ENCODE measurements at places on chromosomes 2 and 18. TPM values are rescaled to one million over a fixed set of nuclear protein-coding genes. Genes with fewer than 3 reads are reported as not detected.
A peak's percentile ranks its signal among the peaks of the same experiment; 100 is the strongest.

DNA sequence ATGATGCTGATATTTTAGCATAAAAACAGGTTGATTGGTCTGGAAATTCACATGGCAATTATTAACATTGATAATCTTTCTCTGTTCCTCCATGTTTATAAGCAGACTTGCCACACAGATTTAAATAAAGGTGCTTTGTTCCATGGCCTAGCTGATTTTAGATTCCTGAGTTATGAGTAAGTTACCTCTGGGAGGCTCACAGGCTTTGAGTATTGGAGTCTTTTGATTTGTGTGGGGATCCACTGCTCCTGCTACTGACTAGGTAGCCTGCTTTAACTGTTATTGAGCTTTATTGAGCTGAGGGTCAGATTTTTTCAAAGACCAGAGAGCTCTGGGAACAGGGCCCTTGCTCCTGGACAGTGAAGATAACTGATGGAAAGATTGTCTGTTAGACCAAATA is 166.1 kb downstream of the ANKRD30B start:
- H3K36me3 ChIP-seq, result no peaks in the 10 kb centered on the region
- no peak for DNase-seq
- no peak overlapping the region for H3K27ac ChIP-seq
- no peaks in the 10 kb centered on the region for H3K27me3 ChIP-seq
- H3K4me1 ChIP-seq, result no peaks in the 10 kb centered on the region

DNA sequence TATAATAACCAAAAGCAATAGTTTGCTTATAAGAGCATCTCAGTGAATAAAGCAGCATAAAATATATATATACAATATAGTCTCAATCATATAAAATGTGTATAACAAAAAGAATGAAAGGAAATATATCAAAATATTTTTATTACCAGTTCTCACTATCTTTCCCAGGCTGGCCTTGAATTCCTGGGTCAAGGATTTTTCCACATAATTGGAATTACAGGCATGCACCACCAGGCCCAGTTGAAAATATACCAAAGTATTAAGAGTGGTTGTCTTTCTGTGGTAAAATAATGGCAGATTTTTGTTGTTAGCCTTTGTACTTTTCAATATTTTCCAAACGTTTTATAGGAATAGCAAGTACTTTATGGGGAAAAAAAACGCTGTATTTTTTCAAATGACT is 8.6 kb upstream of the TLK1 start:
- DNase-seq, result no peak
- H3K27ac ChIP-seq, result no peak overlapping the region
- no peaks in the 10 kb centered on the region for H3K27me3 ChIP-seq
- no peak overlapping the region for H3K4me3 ChIP-seq

GRCh38 chr2:102050854-102051391 is 59.2 kb downstream of the IL1R2 start:
- H3K4me3 ChIP-seq, result no peak overlapping the region
- no peaks in the 10 kb centered on the region for H3K36me3 ChIP-seq
- no peak overlapping the region for H3K27ac ChIP-seq
- no peaks in the 10 kb centered on the region for H3K4me1 ChIP-seq

DNA sequence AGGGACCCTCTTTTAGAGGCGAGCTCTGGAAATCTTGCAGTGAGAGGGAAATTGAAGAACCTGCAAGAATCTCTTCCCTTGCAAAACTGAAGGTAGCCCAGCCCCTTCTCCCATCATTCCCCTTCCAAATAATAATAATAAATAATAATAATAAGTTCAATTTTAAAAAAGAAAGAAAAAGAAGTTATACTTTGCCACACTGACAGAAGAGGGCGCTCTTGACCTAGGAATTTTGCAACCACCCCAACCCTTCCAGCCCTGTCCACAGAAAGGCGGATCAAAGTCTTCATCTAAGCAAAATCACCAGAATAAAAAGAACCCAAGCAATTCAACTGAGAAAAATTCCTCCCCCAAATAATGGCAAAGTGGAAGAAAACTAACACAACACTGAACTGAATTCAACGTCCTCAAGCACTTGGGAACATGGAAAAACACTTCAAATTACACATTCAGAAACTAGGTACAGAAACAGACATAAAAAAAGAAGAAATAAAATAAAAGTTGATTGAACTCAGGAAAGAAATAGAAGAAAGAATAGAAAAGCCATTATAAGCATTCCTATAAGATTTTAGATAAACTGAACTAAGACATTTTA is 98.9 kb upstream of the GLS start:
- no peaks in the 10 kb centered on the region for H3K4me1 ChIP-seq
- H3K27me3 ChIP-seq, result peaks cover 4% of the 10 kb centered on the region
- DNase-seq, result no peak
- no peak overlapping the region for H3K4me3 ChIP-seq
- no peaks in the 10 kb centered on the region for H3K36me3 ChIP-seq

- H3K36me3 ChIP-seq, result no peaks in the 10 kb centered on the region
- no peaks in the 10 kb centered on the region for H3K4me1 ChIP-seq
- H3K4me3 ChIP-seq, result no peak overlapping the region
- H3K27me3 ChIP-seq, result no peaks in the 10 kb centered on the region
- H3K27ac ChIP-seq, result no peak overlapping the region
- DNase-seq, result no peak
These were observed 201.4 kb upstream of the SIX2 start for GRCh38 chr2:45210462-45211195.

DNA sequence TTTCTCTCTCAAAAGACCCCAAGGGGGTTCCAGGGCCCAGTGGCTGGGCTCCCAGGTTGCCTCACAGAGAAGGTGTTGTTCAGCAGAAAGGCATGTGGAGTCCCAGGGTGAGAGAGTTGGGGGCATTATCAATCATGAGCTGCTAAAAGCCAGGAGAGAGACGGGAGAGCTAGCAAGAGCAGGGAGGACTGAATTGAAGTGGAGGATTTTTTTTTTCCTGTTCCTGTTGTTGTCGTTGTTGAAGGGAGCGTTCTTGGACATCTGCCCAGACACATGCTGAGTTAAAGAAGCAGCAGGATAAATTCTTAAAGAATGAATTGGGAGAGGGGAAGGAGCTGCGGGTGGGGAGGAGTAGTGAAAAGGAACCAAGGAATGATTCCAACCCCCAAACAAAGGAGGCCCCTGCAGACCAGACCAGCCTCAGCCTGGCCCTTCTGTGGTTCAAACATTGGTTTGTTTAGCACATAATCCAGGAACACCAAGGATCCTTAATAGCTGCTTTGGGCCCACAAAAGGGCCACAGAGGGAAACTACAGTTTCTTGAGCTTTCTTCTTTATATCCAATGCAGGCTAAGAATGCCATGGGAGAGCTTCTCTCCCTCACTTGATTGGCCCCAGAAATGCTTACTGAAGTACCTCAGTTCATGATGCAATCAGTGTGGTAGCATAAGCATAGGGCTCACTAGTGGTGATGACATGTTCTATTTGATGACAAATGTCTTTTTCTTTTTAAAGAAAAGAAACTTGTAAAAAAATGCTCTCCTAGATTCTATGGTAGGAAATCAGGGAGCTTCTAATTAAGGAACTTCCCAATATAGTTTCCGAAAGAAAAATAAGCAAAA is 146.0 kb downstream of the SETBP1 start:
- H3K27me3 ChIP-seq, result no peaks in the 10 kb centered on the region
- H3K4me1 ChIP-seq, result peaks cover 60% of the 10 kb centered on the region
- H3K27ac ChIP-seq, result peak overlapping the region; percentile 3
- no peak for DNase-seq
- H3K36me3 ChIP-seq, result peaks cover 4% of the 10 kb centered on the region

DNA sequence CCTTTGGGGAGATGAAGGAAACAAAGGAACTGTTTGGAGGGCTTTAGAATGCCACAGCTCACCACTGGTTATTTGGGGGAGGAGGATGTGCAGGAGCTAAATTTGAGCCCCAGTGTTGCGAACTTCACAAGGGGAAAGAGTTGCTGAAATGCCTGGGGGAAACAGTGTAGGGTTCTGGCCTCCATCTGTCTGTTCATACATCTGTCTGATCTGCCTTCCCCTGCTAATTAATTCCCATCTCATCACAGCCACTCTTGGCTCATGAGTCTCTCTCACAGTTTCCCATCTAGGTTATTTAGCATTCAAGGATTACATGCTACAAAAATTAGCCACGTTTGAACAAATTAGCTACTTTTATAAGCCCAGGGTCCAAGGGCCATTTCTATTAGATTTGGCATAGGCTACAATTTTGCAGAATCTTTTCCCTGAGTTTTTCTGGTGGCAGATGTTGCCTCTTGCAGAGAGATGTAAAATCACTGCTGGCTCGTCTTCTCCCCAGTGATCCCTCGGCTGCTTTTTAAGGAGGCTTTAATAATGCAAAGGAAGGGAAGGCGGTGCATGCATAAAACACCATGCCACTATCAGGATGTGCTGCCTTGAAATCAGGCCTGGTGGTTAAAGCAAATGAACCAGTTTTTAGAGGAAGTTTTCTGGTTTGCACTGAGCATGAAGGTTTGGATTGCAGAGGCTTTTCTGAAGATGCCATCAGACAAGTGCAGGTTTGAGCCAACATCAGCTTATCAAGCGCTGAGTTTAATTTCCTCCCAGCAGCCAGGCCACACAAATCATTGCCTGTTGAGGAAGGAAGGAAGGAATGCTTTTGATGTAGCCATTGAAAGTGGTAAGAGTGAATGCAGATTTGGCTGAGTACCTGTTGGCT is 35.0 kb downstream of the ADD2 start:
- no peaks in the 10 kb centered on the region for H3K27me3 ChIP-seq
- H3K27ac ChIP-seq, result no peak overlapping the region
- H3K36me3 ChIP-seq, result peaks cover 2% of the 10 kb centered on the region
- H3K4me3 ChIP-seq, result no peak overlapping the region
- peaks cover 26% of the 10 kb centered on the region for H3K4me1 ChIP-seq

GRCh38 chr18:7561909-7562460 is 5.1 kb upstream of the PTPRM start:
- peaks cover 20% of the 10 kb centered on the region for H3K27me3 ChIP-seq
- H3K4me1 ChIP-seq, result peaks cover 2% of the 10 kb centered on the region
- H3K36me3 ChIP-seq, result no peaks in the 10 kb centered on the region
- H3K4me3 ChIP-seq, result no peak overlapping the region
- DNase-seq, result no peak

DNA sequence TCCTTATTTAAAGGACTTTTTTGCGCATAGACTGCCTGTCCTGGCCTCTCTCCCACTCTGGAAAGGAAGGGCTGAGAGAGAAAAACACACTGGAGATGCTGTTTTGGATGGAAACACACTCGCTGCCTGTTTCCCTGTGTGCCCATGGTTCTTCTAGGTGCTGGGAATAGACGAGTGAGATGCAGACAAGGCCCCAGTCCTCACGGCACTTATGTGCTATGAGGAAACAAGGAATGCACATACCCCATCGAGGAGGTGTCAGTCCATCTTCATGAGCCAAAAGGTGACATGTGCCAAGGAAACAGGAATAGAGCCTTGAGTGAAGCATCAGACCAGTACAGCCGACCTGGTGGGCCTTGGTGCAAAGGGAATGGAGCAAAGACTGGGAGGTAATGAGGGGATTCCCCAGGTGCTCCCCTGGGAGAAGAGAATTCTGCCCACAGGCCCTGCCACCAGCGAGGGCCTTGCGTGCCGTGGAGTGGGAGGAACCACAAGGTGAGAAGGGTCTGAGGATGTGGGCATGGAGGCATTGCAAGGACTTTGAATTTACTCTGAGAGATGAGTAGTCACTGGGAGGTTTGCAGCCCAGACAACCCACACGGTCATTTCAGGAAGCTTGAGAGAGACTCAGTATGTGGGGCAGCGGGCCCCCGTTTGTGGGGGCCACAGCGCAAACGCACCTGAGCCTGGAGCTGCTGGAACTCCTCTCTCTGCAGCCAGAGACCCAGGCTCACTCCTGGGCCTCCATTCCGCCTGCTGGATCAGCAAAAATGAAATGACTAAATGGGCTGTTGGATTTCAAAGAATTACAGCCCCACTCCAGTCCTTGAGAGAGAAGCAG is 197.5 kb upstream of the COPS8 start:
- H3K4me3 ChIP-seq, result no peak overlapping the region
- H3K27me3 ChIP-seq, result peaks cover 4% of the 10 kb centered on the region
- H3K36me3 ChIP-seq, result no peaks in the 10 kb centered on the region
- no peaks in the 10 kb centered on the region for H3K4me1 ChIP-seq

- H3K27me3 ChIP-seq, result peaks cover 12% of the 10 kb centered on the region
- H3K36me3 ChIP-seq, result no peaks in the 10 kb centered on the region
- no peak for DNase-seq
- H3K27ac ChIP-seq, result no peak overlapping the region
- H3K4me3 ChIP-seq, result no peak overlapping the region
- H3K4me1 ChIP-seq, result no peaks in the 10 kb centered on the region
These were observed 199.2 kb upstream of the TNP1 start for GRCh38 chr2:217058791-217059755.

GRCh38 chr18:23257686-23258565 is 122.6 kb downstream of the CABLES1 start:
- H3K4me3 ChIP-seq, result no peak overlapping the region
- peak overlapping the region; percentile 1 for H3K27ac ChIP-seq
- DNase-seq, result no peak

- H3K4me3 ChIP-seq, result no peak overlapping the region
- DNase-seq, result no peak
These were observed 31.9 kb upstream of the RPIA start for GRCh38 chr2:88659538-88659915.

DNA sequence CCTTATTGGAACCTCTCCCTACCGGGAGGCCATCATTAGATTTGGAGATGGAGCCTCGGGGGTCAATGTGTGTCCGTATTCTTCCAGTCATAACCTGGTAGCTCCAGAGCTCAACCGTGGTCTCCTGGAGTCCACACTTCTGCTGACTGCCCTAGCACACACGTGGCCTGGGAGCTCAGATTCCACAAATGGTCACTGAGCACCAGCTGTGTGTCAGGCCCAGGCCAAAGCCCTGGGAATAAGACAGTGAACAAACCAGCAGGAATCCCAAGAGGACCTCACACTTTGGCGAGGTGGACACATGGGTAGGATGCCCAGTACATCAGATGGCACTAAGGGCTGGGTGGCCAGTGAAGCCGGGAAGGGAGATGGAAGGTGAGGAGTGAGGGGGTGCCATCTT is 15.5 kb downstream of the GYPC start:
- no peak for DNase-seq
- peaks cover 13% of the 10 kb centered on the region for H3K4me1 ChIP-seq
- no peak overlapping the region for H3K4me3 ChIP-seq
- peaks cover 47% of the 10 kb centered on the region for H3K36me3 ChIP-seq
- no peak overlapping the region for H3K27ac ChIP-seq
- no peaks in the 10 kb centered on the region for H3K27me3 ChIP-seq

The CDH19 gene
- total RNA-seq, result not detected

The DPP10 gene
- total RNA-seq, result not detected

The CNRIP1 gene
- total RNA-seq, result not detected

The IL1F10 gene
- not detected for total RNA-seq

The RAD51AP2 gene
- not detected for total RNA-seq

The CD226 gene
- total RNA-seq, result 8.3 TPM

Data from activated B cell treated with CpG ODN at 0.5 μM for 24 hours (primary cell).